NCI-H774 (cell line): ENCODE measurements at places on chromosomes 11 and 22.

- DNase-seq: no peak
Measured at GRCh38 chr11:77821349-77821851, 456 bp downstream of the AAMDC start.

DNA sequence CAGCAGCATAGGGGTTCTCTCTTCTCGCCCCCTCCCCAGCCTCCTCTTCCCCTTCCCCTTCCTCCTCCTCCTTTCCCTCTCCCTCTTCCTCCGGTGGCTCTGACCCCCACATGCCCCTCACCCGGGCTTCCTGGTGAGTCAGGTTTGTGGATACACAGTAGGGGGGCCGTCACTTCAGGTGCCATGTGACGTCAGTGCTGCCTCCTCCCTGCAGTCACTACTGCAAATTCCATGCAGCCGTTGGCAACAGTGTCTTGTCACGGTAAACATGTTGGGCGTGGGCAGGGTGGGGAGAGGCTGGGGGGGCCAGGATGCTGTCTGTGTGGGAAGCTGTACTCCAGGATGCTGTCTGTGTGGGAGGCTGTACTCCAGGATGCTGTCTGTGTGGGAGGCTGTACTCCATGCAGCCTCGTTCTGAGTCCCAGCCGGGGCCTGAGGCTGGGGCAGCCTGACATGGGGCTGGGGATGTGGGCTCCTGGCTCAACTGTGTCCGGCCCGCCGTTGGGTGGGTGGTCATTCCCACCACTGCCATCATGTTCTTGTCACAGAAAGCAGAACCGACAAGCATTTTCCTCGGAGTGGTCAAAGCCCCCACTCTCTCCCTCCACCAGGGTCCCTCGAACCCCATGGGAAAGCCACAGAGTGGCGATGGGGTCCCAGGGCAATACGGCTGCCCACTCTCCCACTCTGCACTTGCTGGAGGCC is 2.4 kb upstream of the MUC2 start:
- no peak for DNase-seq

- no peak for DNase-seq
Measured at GRCh38 chr22:39212721-39213376, 31.9 kb downstream of the PDGFB start.

GRCh38 chr11:84740050-84740449 is 887.1 kb downstream of the DLG2 start:
- no peak for DNase-seq

- no peak for DNase-seq
Measured at GRCh38 chr11:116686866-116687265, 85.9 kb downstream of the BUD13 start.

DNA sequence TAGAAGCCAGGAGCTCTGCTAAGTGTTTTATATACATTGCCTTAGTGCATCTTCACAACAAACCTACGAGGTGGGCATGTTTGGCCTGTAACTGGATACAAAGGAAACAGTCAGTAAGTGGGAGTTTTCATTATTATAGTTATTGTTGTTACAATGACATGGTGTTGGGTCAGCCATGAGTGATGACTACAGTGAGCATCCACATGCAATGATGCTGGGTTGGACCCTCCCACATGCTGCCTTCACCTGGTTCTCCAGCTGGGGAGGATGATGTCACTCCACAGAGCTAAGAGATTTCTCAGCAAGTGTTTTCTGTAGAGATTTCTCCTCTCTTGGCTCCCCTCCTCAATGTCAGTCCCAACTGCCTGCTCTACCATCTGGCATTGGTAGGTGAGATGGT is 59.3 kb downstream of the EHF start:
- DNase-seq: no peak

GRCh38 chr11:115297330-115297729 is 206.9 kb downstream of the CADM1 start:
- DNase-seq: no peak

DNA sequence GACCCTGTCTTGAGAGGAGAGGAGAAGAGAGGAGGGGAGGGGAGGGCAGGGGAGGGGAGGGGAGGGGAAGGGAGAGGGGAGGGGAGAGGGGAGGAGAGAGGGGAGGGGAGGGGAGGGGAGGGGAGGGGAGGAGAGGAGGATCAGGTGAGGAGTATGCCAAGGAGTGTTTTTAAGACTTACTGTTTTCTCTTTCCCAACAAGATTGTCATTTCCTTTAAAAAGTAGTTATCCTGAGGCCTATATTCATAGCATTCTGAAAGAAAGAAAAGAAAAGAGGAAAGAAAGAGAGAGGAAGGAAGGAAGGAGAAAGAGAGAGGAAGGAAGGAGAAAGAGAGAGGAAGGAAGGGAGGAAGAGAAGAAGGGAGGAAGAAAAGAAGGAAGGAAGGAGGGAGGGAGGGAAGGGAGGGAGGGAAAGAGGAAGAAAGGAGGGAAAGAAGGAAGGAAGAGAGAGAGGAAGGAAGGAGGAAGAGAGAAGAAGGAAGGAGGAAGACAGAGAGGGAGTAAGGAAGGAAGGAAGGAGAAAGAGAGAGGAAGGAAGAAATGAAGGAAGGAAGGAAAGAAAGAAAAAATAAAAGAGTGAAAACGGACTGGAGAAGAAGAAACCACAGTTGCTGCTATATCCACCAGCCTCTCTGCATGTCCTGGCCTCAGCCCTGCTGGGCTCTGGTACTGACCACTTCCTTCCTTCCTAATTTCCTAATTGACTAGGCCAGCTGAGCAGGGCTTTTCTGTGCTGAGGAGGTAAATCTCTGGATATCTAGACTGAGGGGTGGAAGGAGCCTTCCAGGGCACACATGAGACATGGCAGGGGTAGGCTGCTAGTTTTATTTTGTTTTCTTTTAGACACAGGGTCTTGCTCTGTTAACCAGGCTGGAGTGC is 1.1 kb upstream of the SAA1 start:
- DNase-seq: no peak

DNA sequence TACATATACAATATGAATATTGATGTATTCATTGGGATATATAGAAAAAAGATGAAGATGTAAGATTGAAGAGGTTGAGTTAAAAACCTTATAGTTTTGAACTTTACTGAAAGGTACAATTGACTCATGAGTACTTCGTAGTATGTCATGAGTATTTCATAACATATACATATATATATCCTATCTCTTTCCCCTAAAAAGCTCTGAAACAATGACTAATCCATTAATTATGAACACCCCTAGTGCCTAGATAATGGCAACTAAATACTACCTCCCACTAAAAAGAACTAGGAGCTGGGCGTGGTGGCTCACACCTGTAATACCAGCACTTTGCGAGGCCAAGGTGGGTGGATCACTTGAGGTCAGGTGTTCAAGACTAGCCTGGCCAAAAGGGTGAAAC is 31.5 kb downstream of the SLC35F2 start:
- DNase-seq: no peak

DNA sequence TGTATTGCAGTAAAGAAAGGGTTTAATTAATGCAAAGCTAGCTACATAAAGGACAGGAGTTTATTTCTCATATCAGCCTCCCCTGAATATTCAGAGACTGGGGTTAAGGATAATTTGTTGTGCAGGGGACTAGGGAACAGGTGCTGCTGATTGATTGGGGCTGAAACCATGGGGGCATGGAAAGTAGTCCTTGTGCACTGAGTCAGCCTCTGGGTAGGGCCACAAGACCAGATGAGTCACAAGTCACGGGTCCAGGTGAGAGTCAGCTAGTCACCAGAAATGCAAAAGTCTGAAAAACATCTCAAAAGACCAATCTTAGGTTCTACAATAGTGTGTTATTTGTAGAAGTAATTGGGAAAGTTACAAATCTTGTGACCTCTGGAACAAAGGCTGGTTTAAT is 32.9 kb upstream of the SYT13 start:
- DNase-seq: no peak

DNA sequence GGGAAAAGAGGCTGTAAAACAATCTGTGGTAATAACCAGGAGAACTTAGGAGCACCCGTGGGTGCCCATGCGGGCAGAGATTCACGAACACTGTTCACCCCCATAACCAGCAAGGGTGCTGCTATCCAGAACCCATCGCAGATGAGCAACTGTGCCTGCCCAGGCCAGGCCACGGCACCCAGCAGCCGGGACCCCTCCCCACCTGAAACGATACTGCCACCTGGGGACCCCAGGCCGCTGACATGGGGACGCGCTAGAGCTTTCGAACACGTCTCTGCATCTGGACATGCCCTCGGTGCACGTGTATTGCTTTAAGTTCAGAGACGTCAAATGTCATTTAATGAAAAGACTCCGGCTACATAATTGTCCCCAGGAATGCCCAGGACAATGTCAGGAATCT is 14.3 kb upstream of the MUC2 start:
- no peak for DNase-seq

- DNase-seq: no peak
Measured at GRCh38 chr11:10752486-10752885, 1.4 kb downstream of the CTR9 start.

- DNase-seq: no peak
Measured at GRCh38 chr11:14641801-14642200, 1.8 kb upstream of the PDE3B start.

- DNase-seq: no peak
Measured at GRCh38 chr11:108341654-108342053, 118.8 kb downstream of the ATM start.

DNA sequence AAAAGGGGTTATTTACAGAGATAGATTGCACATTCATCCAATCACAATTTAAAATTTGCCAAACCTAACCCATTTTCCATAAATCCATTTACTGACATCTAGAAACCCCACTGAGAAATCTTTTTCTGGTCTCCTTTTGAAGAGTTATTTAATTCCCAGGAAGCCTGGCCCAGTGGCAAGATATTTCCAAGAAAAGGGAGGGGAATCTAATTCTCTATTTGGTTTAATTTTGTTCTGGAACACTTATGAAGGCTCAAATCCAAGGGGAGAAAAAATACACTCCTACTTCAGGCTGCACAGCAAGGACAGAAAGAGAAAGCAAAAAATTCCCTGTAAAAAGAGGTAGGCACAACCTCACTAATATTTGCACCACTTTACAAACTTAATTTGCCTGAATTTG is 88.2 kb upstream of the LDLRAD3 start:
- no peak for DNase-seq

DNA sequence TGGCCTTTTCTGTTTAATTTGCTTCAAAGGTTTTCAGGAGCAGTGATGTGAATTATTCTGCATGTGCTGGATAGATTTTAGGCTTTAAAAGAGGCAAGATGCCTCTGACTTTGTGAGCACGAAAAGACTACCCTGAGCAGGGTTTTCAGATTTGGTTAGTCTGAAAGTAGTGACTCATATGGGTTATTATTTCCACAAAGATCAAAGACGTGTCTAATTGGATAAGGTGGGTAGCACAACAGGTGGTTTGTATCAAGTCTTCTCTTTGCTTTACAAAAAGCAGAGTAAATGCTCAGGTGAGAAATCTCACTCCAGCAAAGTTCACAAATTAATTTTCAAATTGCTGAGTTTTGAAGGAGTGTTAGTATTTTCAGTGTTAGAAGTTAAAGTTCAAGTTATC is 37.6 kb upstream of the DBX1 start:
- no peak for DNase-seq

- no peak for DNase-seq
Measured at GRCh38 chr11:10287140-10287539, 6.9 kb downstream of the SBF2 start.

- DNase-seq: peak; percentile 48
Measured at GRCh38 chr22:36659762-36660509, 43.6 kb downstream of the CACNG2 start.

- DNase-seq: no peak
Measured at GRCh38 chr22:27726686-27727449, 74.7 kb downstream of the MN1 start.

DNA sequence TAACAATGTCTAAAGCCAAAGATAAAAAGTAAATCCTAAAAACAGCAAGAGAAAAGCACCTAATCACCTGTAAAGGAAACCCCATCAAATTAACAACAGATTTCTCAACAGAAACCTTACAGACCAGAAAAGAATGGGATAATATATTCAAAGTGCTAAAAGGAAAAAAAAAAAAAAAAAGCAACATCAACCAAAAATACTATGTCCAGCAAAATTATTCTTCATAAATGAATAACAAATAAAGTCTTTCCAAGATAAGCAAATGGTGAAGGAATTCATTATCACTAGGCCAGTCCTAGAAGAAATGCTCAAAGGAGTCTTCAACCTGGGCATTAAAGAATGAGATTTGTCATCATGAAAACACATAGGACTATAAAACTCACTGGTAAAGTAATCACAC is 192.0 kb upstream of the UBASH3B start:
- no peak for DNase-seq

- DNase-seq: no peak
Measured at GRCh38 chr11:116518141-116518540, 254.6 kb downstream of the BUD13 start.

GRCh38 chr11:63944987-63945386 is 6.2 kb downstream of the NAA40 start:
- no peak for DNase-seq

GRCh38 chr11:12111549-12112520 is 1.4 kb downstream of the MICAL2 start:
- DNase-seq: no peak

GRCh38 chr22:45169591-45170466 is 6.1 kb downstream of the NUP50 start:
- DNase-seq: no peak

GRCh38 chr11:45754741-45755140 is 50.2 kb upstream of the SLC35C1 start:
- DNase-seq: no peak

DNA sequence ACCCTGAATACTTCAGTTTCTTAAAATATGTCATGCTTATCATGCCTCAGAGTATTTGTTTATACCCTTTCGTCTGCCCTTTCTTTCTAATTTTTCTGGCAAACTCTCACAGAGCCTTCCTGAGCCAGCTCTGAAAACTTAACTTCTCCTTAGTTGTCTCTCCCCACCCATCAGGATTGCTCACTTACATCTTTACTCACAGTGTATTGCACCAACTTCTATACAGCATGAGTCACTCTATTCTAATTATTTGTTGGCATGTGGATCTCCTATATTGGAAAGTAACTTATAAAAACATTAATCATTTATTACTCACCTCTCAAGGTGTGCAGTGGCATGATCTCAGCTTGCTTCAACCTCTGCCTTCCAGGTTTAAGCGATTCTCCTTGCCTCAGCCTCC is 114.9 kb downstream of the FANCF start:
- no peak for DNase-seq

DNA sequence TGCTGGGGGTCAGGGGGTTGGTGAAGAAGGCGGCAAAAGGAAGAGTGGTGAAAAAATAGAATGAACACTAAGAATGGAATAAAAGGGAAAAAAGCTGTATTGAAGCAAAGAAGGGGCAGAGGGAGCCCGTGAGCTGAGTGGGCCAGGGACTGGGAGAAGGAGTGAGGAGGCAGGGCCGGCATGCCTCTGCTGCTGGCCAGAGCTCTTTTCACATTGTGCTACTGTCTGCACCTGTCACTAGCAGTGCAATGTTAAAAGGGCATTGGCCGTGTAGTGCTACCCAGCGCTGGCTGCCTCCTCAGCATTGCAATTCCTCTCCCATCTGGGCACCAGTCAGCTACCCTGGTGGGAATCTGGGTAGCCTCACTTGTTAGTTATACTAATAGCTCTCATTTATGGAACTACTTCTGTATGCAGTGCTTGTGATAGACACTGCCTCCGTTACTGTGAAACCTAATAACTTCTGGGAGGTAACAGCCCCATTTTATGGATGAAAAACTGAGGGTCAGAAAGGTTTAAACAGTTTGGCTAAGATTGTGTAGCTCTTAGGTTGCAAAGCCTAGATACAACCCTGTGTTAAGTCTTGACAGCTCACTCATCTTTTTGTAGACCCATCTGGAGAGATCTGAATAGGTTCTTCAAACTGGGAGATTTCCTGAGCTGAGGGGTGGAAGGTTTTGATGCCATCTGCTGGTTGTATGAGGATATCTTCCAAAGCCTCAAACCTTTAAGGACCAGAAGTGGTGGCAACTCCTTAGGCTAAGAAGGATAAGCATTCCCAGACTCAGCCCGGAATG is 8.5 kb downstream of the YPEL4 start:
- DNase-seq: no peak

- DNase-seq: no peak
Measured at GRCh38 chr11:8318536-8318935, 54.9 kb upstream of the LMO1 start.
